SK-N-MC (cell line): ENCODE measurements at places on chromosomes 5 and 9.

DNA sequence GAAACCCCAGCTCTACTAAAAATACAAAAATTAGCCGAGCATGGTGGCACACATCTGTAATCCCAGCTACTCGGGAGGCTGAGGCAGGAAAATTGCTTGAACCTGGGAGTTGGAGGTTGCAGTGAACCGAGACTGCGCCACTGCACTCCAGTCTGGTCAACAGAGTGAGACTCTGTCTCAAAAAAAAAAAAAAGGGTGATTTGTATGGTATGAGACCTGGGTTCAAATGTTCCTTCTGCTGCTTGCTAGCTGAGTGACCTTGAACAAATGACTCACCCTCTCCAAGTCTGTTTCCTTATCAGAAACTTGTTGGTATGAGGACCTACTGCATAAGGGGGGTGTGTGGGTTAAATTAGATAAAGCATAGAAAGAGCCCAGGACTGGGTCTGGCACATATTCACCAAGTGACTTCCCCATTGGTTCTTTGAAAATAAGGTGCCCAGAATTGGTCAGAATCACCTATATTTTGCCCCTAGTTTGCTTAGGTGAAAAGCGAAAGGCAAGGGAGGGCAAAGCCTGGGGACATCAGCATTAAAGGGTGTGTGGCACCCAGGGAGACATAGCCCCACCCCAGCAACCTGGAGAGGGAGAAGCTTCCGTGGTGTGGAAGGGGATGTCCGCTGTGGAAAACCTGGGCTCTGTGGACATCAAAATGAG lies 9.9 kb downstream of the SLC25A25 start:
- DNase-seq, result no peak

- DNase-seq, result no peak
These were observed 27.8 kb downstream of the CSF1R start for GRCh38 chr5:150058480-150059126.

DNA sequence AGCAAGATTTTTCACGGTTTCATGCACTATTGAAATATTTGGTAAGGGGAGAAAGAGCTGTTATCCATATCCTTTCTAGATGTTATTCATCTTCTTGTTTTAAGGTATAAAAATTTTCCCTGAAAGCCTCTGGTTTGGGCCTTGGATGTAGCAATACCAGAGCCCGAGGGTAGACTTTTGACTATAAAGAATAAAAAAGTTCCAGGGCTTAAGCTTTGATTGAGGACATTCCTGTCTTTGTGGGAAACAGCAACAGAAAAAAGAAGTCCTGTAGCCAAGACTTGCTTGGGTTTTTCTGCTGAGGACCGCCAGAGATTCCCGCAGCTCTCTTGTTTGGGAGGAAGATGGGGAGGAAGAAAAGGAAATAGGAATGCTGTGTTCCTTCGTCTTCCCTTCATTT lies 440.0 kb upstream of the WWC1 start:
- DNase-seq, result no peak

- no peak for DNase-seq
These were observed 56.0 kb downstream of the RGS3 start for GRCh38 chr9:113519426-113520108.

DNA sequence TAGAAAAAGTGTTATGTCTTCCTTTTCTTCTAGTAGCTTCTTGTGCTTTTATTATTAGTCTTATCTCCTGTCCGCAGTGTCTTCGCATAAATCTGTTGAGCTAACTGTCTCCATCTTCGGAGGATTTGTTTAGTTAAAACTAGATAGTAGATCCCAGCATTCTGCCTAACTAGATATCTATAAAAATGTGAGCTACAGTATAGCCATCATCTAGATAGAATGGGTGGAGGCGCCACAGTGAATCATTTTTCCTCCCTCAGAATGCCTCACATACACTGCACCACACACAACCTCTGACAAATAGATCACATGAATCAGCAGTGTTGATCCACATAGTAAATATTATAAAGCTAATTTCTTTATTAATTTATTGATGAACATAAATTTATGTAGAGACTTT lies 220.3 kb upstream of the GAS1 start:
- no peak for DNase-seq

DNA sequence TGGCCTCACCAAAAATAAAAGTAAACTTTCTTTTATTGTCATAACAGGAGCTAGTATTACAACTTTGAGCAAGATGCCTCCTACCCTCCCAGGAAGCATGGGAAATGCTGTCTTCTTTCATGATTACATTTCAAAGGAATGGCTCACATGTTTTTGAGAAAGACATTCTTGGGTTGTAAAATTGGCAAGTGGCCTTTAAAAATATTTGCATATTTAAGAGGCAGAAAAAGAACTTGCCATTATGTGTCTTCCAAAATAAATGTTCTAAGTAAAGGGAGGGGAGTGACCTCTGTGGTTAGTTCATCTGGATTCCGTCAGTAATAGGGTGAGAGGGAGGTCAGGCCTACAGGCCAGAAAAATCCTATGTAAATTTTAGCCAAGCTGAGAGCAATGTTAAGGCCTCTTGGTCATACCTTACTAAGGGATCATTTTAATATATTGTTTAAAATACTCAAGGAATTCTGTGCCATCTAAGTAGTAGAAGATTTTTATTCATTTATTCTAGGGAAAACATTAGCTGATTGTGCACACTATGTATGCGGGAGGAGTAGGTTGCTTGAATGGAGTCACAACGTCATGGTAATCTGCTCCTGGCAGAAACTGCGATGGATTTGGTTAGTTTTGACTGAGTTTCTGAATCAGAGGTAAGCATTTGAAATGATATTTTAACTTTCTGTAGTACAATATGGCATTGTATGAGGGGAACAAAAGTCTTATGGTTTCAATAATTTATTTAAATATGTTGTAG lies 1485.7 kb upstream of the CDH9 start:
- no peak for DNase-seq

- DNase-seq, result peak; percentile 88
These were observed at the start of the genes MRPS27 and PTCD2 for GRCh38 chr5:72319976-72320752. Gene MRPS27, minus strand, starts transcription at chr5:72320240. Its CDS starts 19 bp downstream, at chr5:72320221. Gene PTCD2, plus strand, starts transcription at chr5:72320373. Its CDS starts 10 bp downstream, at chr5:72320383.

DNA sequence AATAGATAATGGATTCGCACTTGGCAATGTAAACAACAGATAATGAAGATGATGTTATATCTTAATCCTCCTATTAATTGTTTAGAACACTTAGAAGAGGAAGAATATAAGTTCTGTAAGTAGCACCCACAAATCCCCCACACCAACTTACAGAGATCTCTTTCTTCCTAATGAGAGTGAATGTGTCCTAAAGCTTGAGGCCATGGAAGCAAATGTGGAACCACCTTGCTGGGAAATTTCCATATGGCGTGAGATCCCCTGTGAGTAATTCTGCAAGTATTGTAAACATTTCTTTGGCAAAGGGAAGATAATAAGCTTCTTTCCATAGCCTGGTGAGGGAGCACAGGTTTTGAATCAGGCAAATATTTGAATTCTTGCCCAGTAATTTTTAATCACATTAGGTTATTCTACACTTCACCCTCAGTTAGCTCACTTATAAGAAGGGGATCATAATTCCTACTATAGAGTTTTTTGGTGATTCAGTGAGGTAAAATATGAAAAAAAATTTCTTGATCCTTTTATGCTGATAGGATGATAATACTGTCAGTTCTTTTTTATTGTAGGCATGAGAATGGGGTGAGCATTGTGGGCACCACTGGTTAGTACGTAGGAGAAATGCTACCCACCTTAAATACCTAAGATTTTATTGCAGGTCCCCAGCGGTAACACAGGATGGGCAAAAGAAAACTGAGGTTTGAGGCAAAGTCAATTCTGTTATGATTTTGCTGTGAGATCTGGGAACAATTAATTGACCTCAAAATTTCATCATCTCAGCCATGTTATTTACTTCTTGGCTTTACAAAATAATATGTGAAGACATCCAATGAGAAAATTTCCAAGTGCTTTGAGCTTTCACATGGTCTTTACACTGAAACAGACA lies 574.8 kb downstream of the PSAT1 start:
- DNase-seq, result no peak

DNA sequence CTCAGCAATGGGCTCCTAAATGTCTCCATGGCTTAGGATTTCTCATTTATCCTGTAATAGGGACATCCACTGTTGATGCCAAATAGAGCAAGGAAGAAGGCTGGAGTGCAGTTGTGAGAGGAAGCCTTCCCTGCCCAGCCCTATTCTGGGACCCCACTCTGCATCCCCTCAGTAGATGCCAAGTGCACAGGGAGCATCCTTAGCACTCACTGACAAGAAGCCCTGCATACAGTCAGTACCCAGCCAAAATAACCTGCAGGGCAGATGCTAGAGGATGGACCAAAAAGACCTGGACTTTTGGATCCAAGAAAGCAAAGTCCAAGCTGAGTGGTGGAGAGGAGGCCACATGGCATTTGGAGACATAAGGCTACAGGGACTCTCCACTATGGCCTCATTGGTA lies 113.5 kb upstream of the SPOCK1 start:
- DNase-seq, result no peak
